ENCODE measurements at places on chromosomes 6 and 20.

- no peak for DNase-seq
Observed at GRCh38 chr6:53828966-53829697, 34.3 kb downstream of the LRRC1 start.

DNA sequence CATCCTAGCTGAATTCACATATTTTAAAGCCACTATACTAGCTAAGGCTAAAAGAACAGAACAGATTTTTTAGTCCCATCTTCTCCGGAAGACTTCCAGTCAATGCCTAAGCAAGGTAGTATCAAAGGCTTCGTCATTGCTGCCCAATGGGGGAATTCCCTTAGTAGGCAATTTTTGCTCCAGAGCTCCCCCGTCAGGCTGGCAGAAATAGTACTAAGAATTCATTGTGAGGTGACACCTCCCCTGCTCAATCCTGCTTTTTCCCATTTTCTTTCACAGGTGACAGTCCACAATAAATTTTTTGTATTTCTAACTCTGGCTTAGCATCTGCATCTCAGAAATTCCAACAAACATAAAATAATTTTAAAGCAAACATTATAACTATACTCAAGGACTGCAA lies 52.8 kb upstream of the SRSF6 start:
- no peak for DNase-seq

DNA sequence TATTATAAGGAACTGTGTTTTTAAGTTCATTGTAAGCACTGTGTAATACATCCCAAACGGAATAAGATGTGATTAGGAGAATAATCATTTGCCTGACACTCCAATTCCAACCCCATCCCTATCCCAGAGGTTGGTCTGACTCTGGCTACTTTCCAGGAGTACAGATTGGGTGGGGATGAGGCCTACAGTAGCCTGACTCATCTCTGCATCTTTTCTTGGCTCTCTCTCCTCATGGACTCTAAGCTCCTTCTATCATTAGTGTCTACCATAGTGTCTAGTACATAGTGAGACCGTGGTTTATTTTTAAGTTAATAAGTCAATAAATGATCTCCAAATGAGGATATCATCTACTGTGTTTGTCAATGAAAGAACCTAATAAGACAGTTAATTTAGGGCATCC lies 92.2 kb upstream of the CNKSR3 start:
- no peak for DNase-seq

DNA sequence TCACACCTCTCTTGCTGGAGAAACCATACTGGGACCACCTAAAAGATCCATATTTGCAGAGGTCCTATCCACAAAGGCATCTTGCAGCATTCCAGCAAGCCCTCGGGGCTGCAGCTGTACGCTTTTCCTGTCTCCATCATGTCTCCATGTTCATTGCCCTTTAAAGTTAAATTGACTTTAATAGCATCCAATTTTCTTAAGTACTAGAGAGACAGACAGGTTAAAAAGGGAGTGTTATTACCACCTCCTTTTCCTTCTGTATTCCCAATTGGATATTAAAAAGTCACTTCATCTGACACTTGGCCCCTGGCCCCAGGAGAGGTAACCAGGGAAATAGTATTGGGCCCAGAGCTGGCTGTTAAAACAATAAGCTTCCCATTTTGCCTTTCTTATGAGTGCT lies 178.6 kb downstream of the UNC5CL start:
- DNase-seq: no peak

DNA sequence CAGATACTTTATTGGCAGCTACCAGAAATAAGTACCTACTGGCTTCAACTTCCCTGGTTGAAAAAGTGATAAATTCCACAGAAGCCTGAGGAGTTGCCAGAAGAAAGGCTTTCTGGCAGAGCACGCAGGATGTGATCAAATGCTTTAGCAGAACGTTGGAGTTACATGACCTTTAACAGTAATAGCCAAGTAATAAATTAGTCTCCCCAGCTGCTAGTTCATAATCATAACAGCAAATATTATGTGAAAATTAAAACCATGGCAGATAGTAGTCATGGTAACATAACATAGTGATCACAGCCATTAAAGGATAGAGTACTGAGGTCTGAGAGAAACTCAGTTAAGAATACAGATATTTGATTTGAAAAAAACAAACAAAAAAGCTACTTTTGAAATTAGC lies 567.7 kb downstream of the ADGRB3 start:
- DNase-seq: no peak

GRCh38 chr6:140609956-140610355 lies 1235.5 kb upstream of the CITED2 start:
- DNase-seq: no peak

- DNase-seq: no peak
Observed at GRCh38 chr6:43616725-43617472, 12.2 kb downstream of the GTPBP2 start.

- no peak for DNase-seq
Observed at GRCh38 chr6:126937426-126937825, 181.0 kb upstream of the RSPO3 start.

- no peak for DNase-seq
Observed at GRCh38 chr20:49583669-49584417, 15.9 kb upstream of the PTGIS start.

DNA sequence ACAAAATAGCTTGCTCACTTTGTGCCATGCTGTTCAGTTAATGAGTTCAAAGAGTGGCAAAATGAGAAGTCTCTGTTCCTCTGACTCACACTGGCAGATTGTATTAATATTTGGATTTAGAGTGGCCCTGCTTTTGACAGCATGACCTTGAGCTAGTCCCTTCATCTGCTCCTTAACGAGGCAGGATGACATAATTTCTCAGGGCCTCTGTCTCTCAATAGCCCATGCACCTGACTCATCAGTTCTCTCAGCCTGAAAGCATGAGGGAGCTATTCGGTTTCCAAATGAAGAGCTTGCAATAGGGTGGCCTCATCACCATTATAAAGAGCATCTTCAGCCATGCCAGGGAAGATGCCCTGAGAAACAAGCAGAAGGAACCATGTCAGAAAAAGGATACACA lies 38.2 kb downstream of the CAP2 start:
- DNase-seq: no peak

DNA sequence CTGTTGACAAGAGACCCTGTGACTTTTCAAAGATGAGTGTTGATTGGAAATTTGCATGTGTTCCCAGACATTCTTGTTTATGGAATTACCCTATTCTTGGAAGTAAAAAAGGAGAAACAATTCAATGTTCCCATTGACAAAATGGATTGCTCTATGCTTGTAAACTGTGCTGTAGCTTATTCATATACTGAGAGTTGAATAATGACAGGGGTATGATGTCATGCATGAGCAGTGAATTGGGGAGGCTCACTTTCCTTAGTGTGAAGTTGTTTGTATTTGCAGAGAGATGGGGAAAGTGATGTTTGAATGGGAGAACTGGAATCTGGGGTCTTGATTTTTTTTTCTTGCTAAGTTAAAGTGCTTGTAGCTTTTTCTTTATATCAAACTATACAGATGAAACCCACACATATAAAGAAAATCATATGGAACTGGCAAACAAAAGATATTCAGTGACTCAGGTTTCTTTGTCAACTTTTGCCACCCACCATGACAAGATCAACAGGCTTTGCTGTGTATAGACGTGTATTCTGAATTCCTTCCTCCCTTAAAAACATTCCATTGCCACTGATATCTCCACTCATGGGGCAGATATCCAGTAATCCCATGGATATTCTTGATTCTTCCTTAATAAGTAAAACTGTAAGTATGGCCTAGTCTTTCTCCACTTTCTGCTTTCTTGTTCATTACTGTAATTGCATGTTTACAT lies 97.8 kb upstream of the JAG1 start:
- DNase-seq: no peak

DNA sequence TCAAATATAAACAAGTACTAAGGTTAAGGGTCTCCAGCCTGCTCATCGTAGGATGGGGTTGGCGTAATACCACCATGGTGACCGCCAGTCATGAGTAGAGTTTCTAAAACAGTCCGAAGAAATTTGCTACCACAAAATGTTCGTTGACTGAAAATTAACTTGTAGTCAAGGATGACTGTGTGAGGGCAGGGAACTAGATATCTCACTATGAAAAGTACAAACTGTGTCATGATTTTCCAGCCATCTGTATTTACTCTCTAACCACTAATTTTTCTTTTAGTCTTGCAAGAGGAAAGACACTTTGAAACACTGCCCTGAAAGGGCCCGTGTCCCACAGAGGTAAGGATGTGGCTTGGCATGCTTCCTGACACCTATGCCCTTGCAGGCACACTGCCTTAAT lies 99.7 kb downstream of the IRF4 start:
- DNase-seq: no peak

GRCh38 chr6:52620055-52620905 lies 43.4 kb upstream of the TRAM2 start:
- no peak for DNase-seq

DNA sequence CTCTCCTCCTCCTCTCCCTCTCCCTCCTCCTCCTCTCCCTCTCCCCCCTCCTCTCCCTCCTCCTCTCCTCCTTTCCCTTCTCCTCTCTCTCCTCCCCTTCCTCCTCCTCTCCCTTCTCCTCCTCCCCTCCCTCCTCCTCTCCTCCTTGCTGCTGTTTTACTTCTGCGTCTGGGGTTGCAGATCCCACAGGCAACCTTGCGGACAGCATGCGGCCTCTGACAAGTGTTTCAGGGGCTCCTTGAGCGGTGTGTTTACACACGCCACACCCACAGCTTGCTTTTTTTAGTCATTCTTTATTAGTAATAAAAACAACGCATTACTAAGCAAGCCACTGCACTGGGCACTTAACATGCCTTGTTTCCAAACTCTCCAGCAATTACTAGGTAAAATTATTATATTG lies 81.9 kb downstream of the TFAP2C start:
- no peak for DNase-seq

DNA sequence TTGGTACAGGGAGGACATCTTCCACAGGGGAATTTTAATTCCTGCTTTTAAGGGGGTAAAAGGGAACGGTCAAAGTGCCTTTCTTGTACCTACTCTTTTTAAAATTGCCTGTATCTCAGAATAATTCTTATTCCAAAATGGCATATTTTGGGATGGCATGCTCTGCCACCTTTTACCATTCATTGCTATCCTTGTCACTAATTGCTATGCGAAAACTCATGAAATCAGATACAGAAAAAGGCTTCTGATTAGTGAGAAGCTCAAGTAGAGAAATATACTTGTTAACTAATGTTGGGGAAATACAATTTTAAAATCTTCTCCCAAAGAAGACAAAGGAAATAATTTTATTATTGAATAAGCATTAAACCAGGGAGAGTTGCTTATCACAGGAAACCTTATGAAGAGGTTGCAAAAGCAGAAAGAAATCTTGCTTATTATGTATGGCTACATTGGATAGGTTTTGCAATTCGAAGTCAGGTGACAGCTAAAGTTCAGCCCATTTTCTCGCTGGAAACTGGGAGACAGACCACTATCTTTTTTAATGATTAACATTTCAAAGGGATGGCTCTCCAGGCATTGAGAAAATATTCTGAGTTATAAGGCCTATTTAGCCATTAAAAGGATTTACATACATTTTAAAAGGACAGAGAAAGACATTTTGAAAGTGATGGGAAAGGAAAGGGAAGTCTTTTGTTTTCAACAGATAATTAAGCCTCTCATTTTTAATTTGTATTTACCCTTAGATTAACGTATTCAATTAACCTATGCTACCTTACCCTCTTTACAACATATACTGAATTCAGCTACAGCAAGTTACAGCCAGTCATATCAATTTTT lies 110.3 kb upstream of the PRSS16 start:
- no peak for DNase-seq

GRCh38 chr6:23851522-23851921 lies 274.5 kb upstream of the NRSN1 start:
- no peak for DNase-seq

- no peak for DNase-seq
Observed at GRCh38 chr6:165678904-165679303, 15.9 kb upstream of the PDE10A start.

- no peak for DNase-seq
Observed at GRCh38 chr6:113065611-113066010, 718.5 kb downstream of the RFPL4B start.

GRCh38 chr6:153599901-153600300 lies 439.1 kb upstream of the OPRM1 start:
- no peak for DNase-seq
